Mesothelial cell of epicardium (in vitro differentiated cells): ENCODE measurements at places on chromosomes 7 and 10. TPM values are rescaled to one million over a fixed set of nuclear protein-coding genes. Genes with fewer than 3 reads are reported as not detected.

The ZNF727 gene
- total RNA-seq: not detected in 3 replicates

The CDNF gene
- 1.7 to 2.3 TPM (median 2.2 TPM) in 3 replicates for total RNA-seq

The VWDE gene
- total RNA-seq: 23.8 to 24.7 TPM (median 24.3 TPM) in 3 replicates

The MMRN2 gene
- 6.5 to 9.8 TPM (median 7.2 TPM) in 3 replicates for total RNA-seq

The CYP2E1 gene
- total RNA-seq: 2.1 to 3.5 TPM (median 2.8 TPM) in 3 replicates

The DPP6 gene
- 0.09 to 0.18 TPM (median 0.13 TPM) in 3 replicates for total RNA-seq

The COBL gene
- 0.66 to 1.2 TPM (median 0.75 TPM) in 3 replicates for total RNA-seq

The OR2A1 gene
- total RNA-seq: 0.24 to 0.27 TPM (median 0.27 TPM) in 3 replicates

The TUBB8 gene
- total RNA-seq: 0.33 to 0.67 TPM (median 0.41 TPM) in 3 replicates

The BET1 gene
- total RNA-seq: 24.5 to 28.5 TPM (median 26.9 TPM) in 3 replicates

The TCF7L2 gene
- 76.4 to 84.0 TPM (median 78.0 TPM) in 3 replicates for total RNA-seq

The PRSS37 gene
- total RNA-seq: not detected in 3 replicates

The ITPRID1 gene
- not detected in 3 replicates for total RNA-seq

The ADRB1 gene
- total RNA-seq: 0.07 to 0.18 TPM in 2 of 3 replicates, not detected in the other

The RSPH10B gene
- total RNA-seq: 0.38 to 0.66 TPM (median 0.54 TPM) in 3 replicates

The LIPJ gene
- total RNA-seq: 0.18 to 0.47 TPM (median 0.22 TPM) in 3 replicates

The CCDC3 gene
- total RNA-seq: 5.2 to 5.7 TPM (median 5.4 TPM) in 3 replicates

The HTR5A gene
- not detected in 3 replicates for total RNA-seq

The UCN3 gene
- not detected in 3 replicates for total RNA-seq

The WDFY4 gene
- 2.6 to 4.3 TPM (median 3.3 TPM) in 3 replicates for total RNA-seq

The AVPI1 gene
- 7.8 to 9.0 TPM (median 7.9 TPM) in 3 replicates for total RNA-seq

The DNAJC2 gene
- 31.1 to 36.0 TPM (median 31.1 TPM) in 3 replicates for total RNA-seq

The CPEB3 gene
- 2.6 to 3.0 TPM (median 2.6 TPM) in 3 replicates for total RNA-seq

The PRKAR2B gene
- 7.8 to 8.3 TPM (median 7.8 TPM) in 3 replicates for total RNA-seq

The CYP2C19 gene
- total RNA-seq: not detected in 3 replicates

The PLEKHS1 gene
- not detected in 3 replicates for total RNA-seq

The SEC61G gene
- 106 to 110 TPM (median 107 TPM) in 3 replicates for total RNA-seq

The ANKRD30A gene
- not detected in 3 replicates for total RNA-seq

The TMEM229A gene
- total RNA-seq: 0.59 to 0.69 TPM (median 0.66 TPM) in 3 replicates

The ARMH3 gene
- 21.8 to 26.6 TPM (median 26.5 TPM) in 3 replicates for total RNA-seq

The OR6V1 gene
- total RNA-seq: not detected in 3 replicates

The CFAP46 gene
- total RNA-seq: 3.1 to 4.1 TPM (median 3.2 TPM) in 3 replicates

The MYPN gene
- total RNA-seq: not detected in 3 replicates

The SMKR1 gene
- total RNA-seq: 2.0 to 2.8 TPM (median 2.5 TPM) in 3 replicates

The FEZF1 gene
- not detected in 3 replicates for total RNA-seq

The COL28A1 gene
- total RNA-seq: 1.6 to 1.8 TPM (median 1.7 TPM) in 3 replicates

The COPS6 gene
- 96.4 to 103 TPM (median 97.7 TPM) in 3 replicates for total RNA-seq

The AS3MT gene
- 8.7 to 12.8 TPM (median 8.7 TPM) in 3 replicates for total RNA-seq

The ZNF425 gene
- total RNA-seq: 7.0 to 7.3 TPM (median 7.2 TPM) in 3 replicates

The FRA10AC1 gene
- total RNA-seq: 23.4 to 27.0 TPM (median 24.2 TPM) in 3 replicates

The CCDC6 gene
- 49.3 to 51.4 TPM (median 50.5 TPM) in 3 replicates for total RNA-seq

The SLC26A5 gene
- not detected in 3 replicates for total RNA-seq

The CCL24 gene
- total RNA-seq: not detected in 3 replicates
